Stimulated activated effector memory CD8-positive, alpha-beta T cell treated with anti-CD3 and anti-CD28 coated beads, Interleukin-12 subunit alpha, Interleukin-12 subunit beta, amount 100 ng/mL, for 72 hours (primary cell): ENCODE measurements at places on chromosomes 6 and 20.

- DNase-seq, result no peak
These were observed 208.6 kb downstream of the UST start for GRCh38 chr6:148955441-148955840.

- DNase-seq, result no peak
These were observed 31.2 kb upstream of the NFATC2 start for GRCh38 chr20:51573576-51574243.

GRCh38 chr6:107801173-107801886 is 22.8 kb downstream of the SCML4 start:
- DNase-seq, result peak; percentile 41

GRCh38 chr6:125182237-125183008 is 28.9 kb downstream of the TPD52L1 start:
- DNase-seq, result no peak

DNA sequence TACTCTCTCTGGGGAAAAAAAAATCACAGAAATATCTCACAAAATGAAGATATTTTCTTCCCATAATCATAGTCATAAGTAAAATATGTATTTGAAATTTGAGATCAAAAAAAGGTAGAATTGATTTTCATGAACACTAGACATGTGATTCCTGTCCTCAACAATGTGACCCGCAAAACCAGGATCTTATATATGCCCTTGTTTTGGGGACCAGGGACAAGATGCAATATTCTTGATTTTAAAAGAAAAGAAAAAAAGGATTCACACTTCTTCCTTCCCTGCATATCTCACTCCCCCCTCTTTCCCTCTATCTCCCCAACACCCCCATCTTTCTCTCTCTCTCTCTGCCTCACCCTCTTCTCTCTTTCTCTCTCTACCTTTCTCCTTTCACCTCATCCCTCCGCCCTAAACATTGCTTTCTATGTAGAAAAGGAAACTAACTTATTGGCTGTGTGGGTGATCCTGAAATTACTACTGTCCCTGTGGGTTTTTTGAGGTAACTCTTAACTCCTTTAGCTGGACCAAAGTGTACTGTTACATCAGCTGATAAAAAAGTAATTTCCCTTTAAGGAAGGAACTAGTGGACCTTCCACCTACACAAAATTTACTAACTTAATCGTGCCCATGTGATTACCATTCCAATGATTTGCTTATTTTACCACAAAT is 85.6 kb downstream of the AIG1 start:
- no peak for DNase-seq

DNA sequence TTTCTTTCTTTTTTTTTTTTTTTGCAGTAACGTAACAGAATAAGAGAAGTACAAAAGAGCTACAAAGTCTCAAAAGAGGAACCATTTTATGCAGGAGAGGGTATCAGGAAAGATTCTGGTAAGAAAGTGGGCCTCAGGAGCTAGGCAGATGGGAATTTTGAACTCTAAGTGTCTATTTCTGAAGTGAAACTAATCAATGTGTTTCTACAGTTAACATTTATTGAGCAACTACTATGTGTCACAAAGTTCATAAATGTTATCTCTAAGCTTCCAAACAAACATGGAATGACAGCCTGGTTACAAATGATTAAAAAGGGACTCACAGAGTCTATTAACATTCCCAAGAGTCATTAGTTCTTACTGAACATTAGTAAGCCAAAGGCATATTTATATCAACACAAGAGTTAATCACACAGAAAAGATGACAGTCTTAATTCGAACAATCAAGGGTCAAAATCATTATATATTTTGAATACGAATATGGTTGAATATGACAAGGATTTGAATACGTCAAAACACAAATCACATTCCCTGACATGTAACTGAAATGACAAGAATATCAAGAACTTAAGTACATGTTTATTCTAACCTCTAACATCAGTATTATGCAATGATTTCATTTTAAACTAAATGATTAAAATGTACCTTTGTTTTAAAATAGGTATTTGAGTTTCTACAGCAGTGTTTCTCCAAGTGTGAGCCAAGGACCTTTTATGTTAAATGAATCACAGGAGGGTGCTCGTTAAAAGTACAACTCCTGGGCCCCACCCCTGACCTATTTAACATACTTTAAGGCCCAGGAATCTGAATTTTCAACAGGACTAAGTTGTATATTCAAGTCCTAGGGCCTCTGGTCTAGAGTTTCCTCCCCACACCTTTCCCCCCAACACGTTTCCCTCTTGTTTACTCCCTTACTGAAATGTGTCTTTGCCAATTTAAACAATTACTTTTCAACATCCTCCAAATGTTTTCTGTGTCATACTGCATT is 89.7 kb downstream of the ATXN1 start:
- DNase-seq, result no peak

GRCh38 chr20:39453890-39454289 is 491.7 kb downstream of the DHX35 start:
- DNase-seq, result no peak

DNA sequence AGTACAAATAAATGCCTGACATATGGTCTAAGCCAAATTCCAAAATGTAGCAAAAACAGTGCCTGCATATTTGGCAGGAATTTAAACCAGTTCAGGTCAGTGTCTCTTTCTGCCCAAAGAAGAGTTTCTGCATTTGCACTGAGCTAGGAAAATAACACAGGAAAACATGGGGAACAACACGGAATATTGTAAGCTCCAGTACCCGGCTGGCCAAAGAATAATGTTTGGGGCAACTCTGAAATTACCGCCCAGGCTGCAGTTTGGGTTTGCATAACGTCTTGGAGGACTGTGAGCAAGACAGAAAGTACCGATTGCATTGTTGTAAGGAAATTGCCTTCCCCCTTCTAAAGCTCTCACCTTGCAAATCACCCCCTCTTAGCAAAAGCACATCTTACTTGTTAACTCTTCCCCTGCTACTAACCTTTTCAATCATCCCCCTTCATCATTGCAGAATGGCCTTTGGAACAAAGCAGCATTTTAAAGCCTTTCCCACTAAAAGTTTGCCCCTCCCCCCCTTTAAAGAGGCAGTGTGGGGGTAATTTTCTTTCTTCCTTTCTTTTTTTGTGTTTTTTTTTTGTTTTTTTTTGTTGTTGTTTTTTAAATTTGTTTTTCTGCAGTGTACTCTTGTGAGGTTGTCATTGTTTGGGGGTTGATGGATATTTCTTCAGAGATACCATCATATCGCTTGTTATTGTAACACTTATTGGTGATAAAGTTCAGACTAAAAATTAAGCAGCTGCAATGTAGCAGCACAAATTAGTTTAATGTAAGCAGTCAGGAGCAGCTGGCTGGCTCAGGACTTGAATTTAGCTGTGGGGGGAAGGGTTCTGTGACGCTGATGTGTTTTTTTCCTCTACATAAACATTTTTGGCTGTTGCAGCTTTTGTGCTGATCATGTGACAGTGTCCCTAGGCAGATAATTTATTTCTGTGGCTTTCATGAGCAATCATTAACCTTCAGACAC is 100.0 kb upstream of the CITED2 start:
- no peak for DNase-seq

DNA sequence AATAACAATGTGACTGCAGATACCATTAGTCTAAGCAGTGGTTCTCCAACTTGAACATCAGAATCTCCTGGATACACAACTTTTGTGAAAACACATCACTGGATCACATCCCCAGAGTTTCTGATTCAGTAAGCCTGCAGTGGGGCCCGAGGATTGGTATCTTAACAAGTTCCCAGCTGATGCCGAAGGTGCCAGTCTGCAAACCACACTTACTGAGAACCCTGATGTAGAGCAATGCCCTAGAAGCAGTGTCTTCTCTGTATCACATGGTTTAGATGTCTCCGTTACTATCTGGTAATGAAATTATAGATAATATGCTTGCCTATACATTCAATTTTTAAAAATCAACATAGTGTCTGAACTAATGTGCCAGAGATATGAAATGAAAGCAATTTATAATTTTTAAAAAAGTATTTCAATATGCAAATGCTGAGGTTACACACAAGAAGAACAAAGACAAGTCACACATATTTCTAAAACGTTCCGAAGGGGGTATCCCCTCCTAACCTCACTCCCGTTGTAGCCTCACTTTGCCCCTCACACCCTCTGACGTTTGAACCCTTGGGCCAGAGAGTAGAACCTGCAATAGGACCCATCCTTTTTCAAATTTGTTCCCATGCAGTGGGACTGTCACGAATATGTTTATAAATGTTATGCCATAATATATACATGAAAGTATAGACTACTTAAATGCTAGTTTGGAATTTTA is 115.4 kb upstream of the SAMD5 start:
- no peak for DNase-seq

DNA sequence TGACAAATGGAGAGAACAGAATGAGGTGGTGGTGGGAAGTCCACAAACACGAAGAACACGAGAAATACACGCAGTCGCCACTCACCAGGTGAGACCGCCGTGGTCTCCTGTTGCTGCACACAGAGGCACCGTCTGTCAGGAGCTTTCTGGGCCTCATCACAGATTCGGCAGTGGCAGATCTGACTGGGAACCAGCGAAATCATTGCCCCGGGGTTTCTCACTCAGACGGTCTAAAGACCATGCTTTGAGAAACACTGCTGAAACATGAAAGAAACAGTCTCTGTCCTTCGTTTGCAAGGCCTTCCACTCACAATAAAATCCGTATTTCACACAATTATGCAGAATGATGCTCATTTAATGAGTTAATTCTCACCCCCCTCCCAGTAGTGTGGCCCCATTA is 130.9 kb upstream of the AFDN start:
- no peak for DNase-seq

GRCh38 chr6:155030148-155030720 is 35.1 kb downstream of the TIAM2 start:
- no peak for DNase-seq

DNA sequence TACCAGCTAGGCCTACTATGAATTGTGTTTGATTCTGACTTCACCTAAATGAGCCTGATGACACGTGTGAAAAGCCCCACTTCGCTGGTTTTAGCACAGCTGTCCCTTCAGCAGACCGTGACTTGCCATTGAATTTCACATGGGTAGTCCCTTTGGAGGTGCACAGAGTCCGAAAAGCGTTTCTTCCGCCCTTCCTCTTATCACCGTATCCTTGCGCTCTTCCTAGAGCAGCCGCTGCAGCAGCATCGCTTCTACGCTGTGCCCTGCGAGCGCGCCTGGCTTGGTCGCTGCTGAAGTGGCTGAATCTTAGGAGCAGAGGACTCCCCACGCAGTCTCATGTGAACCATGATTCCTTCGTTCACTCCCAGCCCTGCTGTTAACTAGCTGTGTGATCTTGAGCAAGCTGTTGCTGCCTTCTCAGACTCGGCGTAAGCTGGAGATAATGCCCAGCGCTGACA is 127.0 kb downstream of the PACRG start:
- no peak for DNase-seq

DNA sequence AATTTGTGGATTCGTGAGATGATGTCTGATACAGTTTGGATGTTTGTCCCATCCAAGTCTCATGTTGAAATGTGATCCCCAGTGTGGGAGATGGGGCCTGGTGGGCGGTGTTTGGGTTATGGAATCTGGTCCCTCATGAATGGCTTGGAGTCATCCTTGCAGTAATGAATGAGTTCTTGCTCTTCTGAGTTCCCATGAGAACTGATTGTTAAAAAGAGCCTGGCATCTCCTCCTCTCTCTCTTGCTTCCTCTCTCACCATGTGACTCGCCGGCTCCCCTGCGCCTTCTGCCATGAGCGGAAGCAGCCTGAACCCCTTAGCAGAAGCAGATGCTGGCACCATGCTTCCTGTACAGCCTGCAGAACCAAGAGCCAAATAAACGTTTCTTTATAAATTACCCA is 30.5 kb upstream of the RPP40 start:
- no peak for DNase-seq

- no peak for DNase-seq
These were observed 28.1 kb upstream of the TXNDC5 start for GRCh38 chr6:7938562-7939183.

- DNase-seq, result no peak
These were observed 101.8 kb downstream of the PREP start for GRCh38 chr6:105301072-105301503.

DNA sequence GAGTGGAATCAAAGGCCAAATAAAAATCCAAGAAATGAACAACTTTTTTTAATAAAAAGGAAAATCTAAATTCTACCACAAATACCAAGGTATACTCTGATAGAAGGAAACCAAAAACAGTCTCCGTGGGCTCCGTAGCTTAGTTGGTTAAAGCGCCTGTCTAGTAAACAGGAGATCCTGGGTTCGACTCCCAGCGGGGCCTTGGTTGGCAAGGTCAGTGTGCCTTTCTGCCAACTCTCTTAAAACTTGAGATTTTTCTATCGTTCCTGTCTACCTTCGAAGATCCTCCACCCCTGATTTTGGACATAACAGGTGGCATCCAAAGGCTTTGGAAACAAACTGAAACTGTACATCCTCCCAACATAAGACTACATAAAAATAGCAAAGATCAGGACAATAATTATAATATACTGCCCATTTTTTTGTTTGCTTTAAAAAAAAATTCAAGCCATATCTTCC is 197.9 kb downstream of the TRIM27 start:
- DNase-seq, result no peak

DNA sequence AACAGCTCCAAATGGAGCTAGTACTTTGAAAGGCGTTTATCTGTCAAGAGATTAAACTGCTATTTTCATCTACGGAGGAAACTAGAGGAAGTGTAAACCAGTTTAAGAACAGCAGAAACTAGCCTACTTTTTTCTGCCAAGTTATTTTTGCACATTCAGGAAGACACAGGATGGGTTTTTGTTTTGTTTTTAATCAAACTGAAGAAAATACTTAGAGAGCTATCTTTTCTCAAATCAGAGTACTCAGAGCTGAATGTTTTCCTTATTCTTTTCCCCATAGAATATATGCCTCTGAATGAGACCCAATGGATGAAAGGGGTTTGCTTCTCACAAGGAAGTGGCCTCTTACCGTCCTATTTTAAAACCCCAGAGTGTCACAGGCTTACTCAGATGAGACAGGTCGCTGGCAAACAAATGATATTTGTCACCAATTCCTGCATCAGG is 538.5 kb downstream of the CD83 start:
- DNase-seq, result no peak

- no peak for DNase-seq
These were observed 104.9 kb upstream of the NXT1 start for GRCh38 chr20:23245553-23246181.

DNA sequence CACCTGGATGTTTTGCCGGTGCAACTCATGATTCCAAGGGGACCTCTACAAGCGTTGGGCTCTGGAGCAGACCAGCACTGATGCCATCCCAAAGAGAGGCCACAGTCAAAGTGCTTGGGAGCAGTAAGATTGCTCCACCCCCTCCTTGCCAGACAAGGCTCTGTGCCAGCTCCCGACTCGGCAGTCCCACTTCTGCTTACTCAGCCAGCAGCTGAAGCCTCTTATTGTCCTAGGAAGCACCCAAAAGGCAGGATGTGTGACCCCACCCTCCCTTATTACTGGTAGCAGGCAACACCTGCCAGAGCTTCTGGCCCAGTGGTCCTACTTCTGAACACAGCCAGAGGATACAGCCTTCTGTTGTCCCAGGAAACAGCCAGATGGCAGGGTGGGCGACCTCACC is 614.2 kb downstream of the TENT5A start:
- DNase-seq, result no peak

GRCh38 chr6:33935439-33936080 is 131.8 kb upstream of the MLN start:
- no peak for DNase-seq

GRCh38 chr20:41540459-41540858 is 77.7 kb downstream of the CHD6 start:
- DNase-seq, result no peak
